NCI-H524 treated with DMSO at 0.1 percent for 48 hours (cell line): ENCODE measurements at places on chromosomes 3 and 15.

GRCh38 chr3:105367063-105367405 is 325 bp downstream of the ALCAM start:
- DNase-seq: no peak

GRCh38 chr3:71972031-71972430 is 187.1 kb upstream of the PROK2 start:
- peak; percentile 49 for DNase-seq

DNA sequence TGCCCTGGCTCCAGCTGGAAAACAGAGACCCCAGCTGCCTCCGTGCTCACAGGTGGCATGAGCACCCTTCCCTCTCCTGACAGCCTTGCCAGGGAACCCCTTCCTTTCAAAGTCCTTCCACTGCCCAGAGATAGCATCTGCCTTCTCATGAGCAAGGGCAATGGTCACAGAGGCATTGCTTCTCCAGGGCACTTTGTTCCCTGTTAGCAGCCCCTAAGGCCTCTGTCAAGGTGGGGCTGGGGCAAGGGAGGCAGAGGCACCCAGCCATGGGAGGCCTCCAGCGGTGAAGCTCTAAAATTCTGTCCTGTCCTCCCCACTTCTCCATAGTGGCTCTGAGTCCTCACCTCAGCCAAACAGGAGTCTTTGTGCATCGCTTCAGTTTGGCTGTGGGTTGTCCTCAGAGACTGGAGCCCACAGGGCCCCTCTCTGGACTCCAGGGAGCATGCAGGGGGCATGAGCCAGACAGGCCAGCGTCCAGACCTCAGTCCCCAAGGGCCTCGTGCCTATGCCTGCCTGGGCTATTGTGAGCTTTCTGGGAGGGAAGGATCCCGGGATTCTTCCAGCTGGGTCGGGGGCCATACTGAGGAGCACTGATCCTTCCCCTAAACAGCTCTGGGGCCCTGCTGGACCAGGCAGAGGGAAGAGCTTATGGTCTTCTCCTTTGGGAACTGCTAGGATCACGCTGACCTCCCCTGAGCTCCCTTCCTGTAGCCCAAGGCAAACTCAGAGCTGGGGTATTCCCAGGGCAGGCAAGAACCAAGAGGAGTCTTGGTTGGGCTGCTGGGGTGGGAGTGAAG is 106.6 kb downstream of the DNAJB8 start:
- DNase-seq: no peak

DNA sequence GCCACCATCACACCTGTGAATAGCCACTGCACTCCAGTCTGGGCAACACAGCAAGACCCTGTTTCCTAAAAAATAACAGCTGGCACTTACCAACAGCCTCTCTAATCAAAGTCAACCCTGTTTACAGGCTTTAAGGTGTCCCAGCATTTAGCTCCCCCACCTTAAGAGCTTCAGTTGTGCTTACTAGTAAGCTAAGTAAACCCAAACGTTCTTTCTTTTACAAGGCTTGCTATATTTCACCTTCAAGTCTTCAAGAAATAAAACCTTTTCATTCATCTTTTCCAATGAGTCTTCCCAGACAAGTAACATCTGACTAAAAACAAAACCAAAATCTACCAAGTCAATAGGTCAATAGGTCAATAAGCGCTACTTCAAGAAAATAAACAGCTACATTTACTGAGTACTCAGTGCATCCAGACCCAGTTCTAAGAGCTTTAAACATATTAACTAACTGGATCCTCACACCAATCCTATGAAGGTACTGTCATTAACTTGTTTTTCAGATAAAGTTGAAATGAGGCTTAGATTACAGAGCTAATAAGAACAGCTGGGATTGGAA is 62.4 kb downstream of the PBRM1 start:
- no peak for DNase-seq

- no peak for DNase-seq
Observed at GRCh38 chr15:50259276-50259675, 6.2 kb downstream of the HDC start.

- DNase-seq: peak; percentile 98
Observed at GRCh38 chr15:68618394-68618793, 39.6 kb downstream of the CORO2B start.

- DNase-seq: no peak
Observed at GRCh38 chr3:157368171-157368570, 68.5 kb upstream of the PTX3 start.

- DNase-seq: no peak
Observed at GRCh38 chr15:30036036-30036703, 46.6 kb upstream of the GOLGA8J start.

DNA sequence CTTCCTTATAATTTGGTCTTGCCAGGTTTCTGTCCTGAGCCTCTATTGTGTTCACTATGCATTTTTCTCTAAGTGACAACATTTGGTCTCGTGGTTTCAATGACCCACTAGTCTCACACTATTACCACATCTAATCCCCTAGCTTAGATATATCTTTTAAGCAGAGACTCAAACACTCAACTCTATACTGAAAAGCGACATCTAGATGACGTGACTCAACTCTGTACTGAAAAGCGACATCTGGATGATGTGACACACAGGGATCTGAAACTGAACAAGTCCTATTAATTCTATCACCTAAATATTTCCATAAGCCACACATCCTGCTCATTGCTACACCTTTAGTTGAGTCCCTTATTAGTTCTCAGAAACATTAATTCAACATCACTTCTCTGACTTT is 141.7 kb upstream of the MBNL1 start:
- no peak for DNase-seq

GRCh38 chr15:98070137-98070536 is 109.6 kb downstream of the ARRDC4 start:
- DNase-seq: no peak

- no peak for DNase-seq
Observed at GRCh38 chr3:87901141-87901540, 157.7 kb downstream of the CGGBP1 start.

GRCh38 chr3:168364967-168365366 is 269.2 kb upstream of the GOLIM4 start:
- DNase-seq: no peak

DNA sequence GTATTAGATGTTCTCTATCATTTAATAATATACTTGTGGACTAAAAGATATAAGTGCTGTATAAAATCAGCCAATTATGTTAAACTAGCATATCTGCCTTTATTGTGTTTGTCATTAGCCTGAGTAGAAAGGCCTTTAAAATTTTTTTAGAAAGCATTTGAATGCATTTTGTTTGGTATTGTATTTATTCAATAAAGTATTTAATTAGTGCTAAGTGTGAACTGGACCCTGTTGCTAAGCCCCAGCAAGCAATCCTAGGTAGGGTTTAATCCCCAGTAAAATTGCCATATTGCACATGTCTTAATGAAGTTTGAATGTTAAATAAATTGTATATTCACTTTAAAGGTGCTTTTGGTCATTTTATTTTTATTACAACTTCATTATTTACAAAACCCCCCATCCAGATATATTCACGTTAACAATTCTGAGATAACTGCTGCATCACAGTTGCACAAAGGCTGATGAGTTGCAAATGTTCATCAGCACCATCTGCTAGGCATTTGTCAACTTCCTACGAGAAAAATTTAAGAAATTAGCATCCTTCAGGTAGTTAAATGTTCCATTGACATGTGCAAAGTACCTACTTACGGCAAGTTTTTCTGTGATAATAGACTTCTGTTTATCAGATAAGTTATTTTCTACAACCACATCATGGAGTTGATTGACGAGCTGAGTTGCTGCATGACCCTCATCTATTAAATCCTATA is 6.3 kb downstream of the EIF4A2 start:
- no peak for DNase-seq

DNA sequence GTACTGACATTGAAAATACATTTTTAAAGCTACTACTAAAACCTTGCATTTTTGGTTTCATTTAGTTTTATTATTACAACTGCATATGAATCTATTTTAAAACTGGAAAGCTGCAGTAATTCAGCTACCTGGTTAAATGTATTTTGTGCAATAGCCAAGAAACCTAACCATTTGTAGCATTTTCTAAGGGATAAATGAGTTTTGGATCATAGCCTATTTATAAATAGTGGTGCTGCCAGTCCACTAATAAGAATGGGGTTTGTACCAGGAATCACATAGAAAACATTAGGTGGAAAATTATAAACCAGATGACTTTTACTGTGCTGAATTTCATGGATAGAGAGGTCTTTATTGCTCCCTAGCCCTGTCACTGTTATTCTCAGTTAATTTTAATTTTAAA is 454.7 kb downstream of the DIPK2A start:
- DNase-seq: no peak

DNA sequence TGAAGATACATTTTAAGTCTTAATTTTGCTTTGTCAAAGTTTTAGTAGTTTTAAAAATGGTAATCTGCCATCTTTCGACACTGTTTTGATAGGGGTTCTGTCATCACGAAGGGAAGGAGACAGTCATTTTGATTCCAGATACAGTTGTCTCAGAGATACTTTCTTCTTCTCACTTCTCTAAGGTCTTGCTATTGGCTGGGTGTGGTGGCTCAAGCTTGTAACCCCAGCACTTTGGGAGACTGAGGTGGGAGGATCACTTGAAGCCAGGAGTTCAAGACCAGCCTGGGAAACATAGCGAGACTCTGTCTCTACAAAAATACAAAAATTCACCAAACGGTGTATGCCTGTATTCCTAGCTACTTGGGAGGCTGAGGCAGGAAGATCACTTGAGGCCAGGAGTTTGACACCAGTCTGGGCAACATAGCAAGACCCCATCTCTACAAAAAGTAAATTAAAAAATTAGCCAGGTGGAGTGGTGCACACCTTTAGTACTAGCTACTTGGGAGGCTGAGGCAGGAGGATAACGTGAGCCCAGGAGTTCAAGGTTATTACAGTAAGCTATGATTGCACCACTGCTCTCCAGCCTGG is 3.3 kb downstream of the RAB8B start:
- no peak for DNase-seq
